Large intestine (tissue), 12 donors: ENCODE measurements at places on chromosomes 1 and 21. TPM values are rescaled to one million over a fixed set of nuclear protein-coding genes. Genes with fewer than 3 reads are reported as not detected.
A peak's percentile ranks its signal among the peaks of the same experiment; 100 is the strongest.

Gene PCSK9
- 3.0 TPM for polyA plus RNA-seq

DNA sequence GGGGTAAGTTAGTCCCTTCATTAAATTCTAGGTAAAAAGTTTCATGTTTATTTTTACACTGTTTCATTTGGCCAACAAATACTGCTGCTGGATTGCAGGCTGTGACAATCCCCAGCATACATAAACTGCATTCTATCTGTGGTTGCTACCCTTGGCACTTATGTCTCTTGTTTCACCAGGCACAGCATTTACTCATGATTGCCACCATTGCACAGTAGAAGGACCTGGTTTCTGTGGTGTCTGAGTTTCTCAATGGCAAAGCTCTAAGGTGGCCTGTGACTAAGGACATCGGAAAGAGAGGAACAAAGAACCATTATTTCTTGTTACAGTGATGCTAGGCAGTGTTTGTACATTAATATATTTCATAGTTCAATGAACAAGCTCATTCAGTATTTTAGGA is 878.4 kb upstream of the NEGR1 start:
- DNase-seq: no peak
- no peak overlapping the region for H3K4me3 ChIP-seq
- no peaks in the 10 kb centered on the region for H3K36me3 ChIP-seq
- no peak overlapping the region for H3K27ac ChIP-seq
- no peaks in the 10 kb centered on the region for H3K27me3 ChIP-seq

GRCh38 chr21:18147678-18148077 is 97.0 kb upstream of the CHODL start:
- no peaks in the 10 kb centered on the region for H3K27me3 ChIP-seq
- no peak overlapping the region for H3K27ac ChIP-seq
- no peaks in the 10 kb centered on the region for H3K4me1 ChIP-seq
- DNase-seq: no peak

GRCh38 chr1:83500987-83501591 is 497.8 kb downstream of the TTLL7 start:
- H3K27me3 ChIP-seq: no peaks in the 10 kb centered on the region
- no peak overlapping the region for H3K4me3 ChIP-seq
- H3K36me3 ChIP-seq: no peaks in the 10 kb centered on the region
- no peaks in the 10 kb centered on the region for H3K4me1 ChIP-seq

Gene CCDC27
- 0.03 TPM for polyA plus RNA-seq

GRCh38 chr1:208714323-208714722 is 470.1 kb upstream of the PLXNA2 start:
- no peaks in the 10 kb centered on the region for H3K36me3 ChIP-seq
- peaks cover 3% of the 10 kb centered on the region for H3K4me1 ChIP-seq
- H3K27me3 ChIP-seq: no peaks in the 10 kb centered on the region
- peak overlapping the region; percentile 77 for H3K27ac ChIP-seq

GRCh38 chr1:86852289-86852688 is 61.6 kb downstream of the SELENOF start:
- no peaks in the 10 kb centered on the region for H3K27me3 ChIP-seq
- no peak overlapping the region for H3K4me3 ChIP-seq
- H3K4me1 ChIP-seq: peaks cover 4% of the 10 kb centered on the region
- peak overlapping the region; percentile 5 for H3K27ac ChIP-seq

Gene ERO1B
- 10.8 TPM for polyA plus RNA-seq

- H3K27ac ChIP-seq: no peak overlapping the region
- DNase-seq: no peak
- no peak overlapping the region for H3K4me3 ChIP-seq
- H3K27me3 ChIP-seq: no peaks in the 10 kb centered on the region
Observed at GRCh38 chr1:5388622-5389021, 603.6 kb downstream of the NPHP4 start.

- H3K4me3 ChIP-seq: no peak overlapping the region
- H3K4me1 ChIP-seq: peaks cover 8% of the 10 kb centered on the region
- no peaks in the 10 kb centered on the region for H3K27me3 ChIP-seq
Observed at GRCh38 chr1:40750451-40750908, 33.1 kb upstream of the KCNQ4 start.

DNA sequence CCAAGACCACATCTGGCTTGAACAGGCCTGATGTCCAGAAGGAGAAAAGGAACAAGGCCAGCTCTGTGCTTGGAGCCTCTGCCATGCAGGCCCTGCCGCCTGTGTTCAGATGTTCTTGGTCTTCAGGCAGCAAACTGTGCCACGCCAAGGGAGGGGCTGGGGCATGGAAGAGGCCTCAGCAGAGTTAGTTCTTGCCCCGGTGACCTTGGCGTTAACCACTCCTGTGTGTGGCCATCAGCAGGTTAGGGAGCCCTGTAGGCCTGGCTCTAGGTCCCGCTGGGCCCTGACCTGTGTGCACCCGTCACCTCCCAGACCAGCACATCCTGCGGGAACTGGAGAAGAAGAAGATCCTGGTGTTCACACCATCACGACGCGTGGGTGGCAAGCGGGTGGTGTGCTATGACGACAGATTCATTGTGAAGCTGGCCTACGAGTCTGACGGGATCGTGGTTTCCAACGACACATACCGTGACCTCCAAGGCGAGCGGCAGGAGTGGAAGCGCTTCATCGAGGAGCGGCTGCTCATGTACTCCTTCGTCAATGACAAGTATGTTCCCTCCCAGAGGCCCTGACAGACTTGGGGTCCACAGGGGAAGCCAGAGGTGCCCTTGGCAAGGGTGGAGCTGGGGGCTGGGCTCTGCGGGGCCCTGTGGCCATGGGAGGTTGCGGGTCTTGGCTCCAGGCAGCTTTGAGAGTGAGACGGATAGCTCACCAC is 7.1 kb downstream of the ZC3H12A start:
- H3K4me3 ChIP-seq: no peak overlapping the region
- H3K36me3 ChIP-seq: peaks cover 70% of the 10 kb centered on the region
- H3K4me1 ChIP-seq: peaks cover 38% of the 10 kb centered on the region
- no peak for DNase-seq
- H3K27me3 ChIP-seq: no peaks in the 10 kb centered on the region

GRCh38 chr1:63713627-63714481 is 60.0 kb upstream of the ROR1 start:
- no peak for DNase-seq
- peaks cover 19% of the 10 kb centered on the region for H3K4me1 ChIP-seq
- no peaks in the 10 kb centered on the region for H3K36me3 ChIP-seq
- no peaks in the 10 kb centered on the region for H3K27me3 ChIP-seq
